ENCODE measurements at places on chromosomes 11 and 22.
A peak's percentile ranks its signal among the peaks of the same experiment; 100 is the strongest.

- DNase-seq, result no peak
Observed at GRCh38 chr22:28102151-28102812, 183.2 kb upstream of the PITPNB start.

- DNase-seq, result no peak
Observed at GRCh38 chr11:79296141-79296540, 144.7 kb downstream of the TENM4 start.

DNA sequence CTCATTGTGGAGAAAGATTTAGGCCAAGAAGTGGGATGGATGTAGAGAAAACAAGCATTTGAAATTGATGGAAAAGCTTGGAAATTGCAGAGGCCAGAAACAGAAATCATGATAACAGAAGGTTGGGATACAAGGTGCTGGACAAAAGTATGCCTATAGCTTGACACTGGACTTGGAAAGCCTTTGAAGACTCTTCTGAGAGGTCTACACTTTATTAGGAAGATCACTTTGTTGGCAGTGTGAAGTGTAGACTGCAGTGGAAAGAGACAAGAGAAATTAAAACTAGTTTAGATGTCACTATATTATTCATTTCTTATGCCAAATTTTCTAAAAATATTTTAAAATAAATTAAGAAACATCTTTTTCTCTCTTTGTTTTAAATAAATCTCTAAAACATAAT, 59.1 kb downstream of the KIF18A start:
- no peak for DNase-seq

GRCh38 chr11:90818196-90818745, 595.4 kb upstream of the CHORDC1 start:
- no peak for DNase-seq

DNA sequence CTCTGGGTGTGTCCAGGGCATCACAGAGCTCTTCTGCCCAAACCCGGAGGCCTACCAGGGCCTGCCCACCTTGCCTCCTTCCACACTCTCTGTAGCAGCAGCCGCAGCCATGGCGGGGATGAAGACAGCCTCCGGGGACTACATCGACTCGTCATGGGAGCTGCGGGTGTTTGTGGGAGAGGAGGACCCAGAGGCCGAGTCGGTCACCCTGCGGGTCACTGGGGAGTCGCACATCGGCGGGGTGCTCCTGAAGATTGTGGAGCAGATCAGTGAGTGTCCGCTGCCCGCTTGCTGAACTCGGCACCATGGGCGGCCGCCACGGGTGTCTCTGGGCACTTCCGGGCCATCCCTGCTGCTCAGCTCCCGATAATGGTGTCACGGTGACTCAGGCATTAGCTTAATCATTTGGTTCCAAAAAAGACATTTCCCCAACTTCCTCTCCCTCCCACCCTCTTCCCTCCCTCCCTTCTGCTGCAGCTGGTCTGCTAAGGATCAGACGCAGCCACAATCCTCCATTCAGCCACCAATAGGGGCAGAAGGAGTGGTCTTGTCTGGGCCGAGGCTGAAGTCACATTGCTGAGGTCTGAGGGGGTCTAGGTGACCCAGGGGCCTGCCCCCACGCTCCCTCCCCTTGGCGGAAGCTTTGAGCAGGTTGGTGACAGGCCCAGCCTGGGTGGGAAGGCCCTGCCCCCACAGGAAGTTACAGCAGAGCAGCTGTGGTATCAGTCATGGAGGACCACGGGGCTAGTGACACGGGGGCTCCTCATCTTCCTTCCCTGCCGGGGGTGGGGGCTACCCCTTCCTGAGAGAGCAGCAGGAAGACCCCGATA, 950 bp downstream of the FERMT3 start:
- DNase-seq, result no peak

DNA sequence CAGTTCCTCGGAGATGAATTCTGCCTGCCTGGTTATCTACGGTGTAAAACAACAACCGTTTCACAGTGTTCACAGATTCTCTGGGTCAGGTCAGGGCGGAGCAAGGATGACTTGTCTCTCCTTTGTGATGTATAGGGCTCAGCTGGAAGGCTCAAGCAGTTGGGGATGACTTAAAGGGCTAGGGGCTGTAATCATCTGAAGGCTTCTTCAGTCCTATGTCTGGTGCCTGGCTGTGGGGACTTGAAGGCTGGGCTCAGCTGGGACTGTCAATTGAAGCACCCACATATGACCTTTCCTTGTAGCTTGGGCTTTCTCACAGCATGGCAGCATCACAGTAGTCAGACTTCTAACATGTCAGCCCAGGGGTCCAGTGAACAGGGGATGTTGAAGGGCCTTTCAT, 29.3 kb downstream of the EIF3F start:
- no peak for DNase-seq

DNA sequence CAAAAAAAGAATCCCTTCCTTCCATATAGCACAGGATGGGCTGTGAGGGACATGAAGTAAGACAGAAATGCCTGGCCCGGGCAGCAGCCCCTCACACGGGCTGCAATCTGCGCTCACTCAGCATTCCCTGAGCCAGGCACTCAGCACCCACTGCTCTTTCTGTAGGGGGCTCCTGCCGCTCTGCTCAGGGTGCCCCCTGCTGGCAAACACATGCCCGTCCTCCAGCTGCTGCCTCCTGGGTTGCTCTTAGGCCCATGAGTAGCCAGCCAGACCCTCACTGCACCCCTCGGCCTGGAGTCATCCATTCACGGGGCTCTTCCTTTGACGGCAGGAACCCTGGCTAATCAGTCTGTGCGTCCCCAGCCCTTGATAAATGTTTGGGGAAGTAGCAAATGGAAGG, 6.9 kb downstream of the MCAT start:
- peak; percentile 34 for DNase-seq

DNA sequence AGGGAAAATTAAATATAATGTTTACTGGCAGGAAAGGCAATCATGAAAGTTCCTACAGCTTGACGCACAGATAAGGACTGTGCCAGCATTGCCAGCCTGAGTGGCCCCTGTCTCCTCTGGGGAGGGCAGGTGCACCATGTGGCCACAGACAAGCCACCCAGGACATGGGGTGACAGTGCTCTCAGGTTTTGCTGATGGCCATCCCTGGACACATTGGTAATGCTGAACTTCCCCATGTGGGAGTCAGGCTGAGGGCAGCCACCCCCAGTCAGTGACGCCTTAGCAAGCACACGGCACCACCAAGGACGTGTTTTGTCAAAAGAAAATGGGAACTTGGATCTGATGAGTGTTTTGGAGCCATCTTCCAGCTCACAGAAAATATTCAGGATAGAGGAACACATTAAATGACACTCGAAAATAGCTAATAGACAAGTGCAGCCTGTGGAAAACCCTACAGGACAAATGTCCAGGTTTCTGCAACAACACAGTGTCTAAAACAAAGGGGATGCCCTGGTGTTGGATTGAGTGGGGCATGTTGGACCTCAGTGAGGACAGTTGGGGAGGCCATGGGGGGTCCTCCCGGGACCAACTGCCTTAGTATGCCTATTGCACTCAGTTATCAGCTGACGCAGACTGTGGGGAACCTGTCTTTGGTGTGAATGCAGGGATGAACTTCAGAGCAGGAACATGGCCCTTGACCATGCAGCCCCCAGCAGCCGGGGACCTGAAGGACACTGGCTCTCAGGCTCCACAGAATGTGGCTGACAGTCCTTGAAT, 1450.5 kb downstream of the BRD1 start:
- DNase-seq, result no peak

DNA sequence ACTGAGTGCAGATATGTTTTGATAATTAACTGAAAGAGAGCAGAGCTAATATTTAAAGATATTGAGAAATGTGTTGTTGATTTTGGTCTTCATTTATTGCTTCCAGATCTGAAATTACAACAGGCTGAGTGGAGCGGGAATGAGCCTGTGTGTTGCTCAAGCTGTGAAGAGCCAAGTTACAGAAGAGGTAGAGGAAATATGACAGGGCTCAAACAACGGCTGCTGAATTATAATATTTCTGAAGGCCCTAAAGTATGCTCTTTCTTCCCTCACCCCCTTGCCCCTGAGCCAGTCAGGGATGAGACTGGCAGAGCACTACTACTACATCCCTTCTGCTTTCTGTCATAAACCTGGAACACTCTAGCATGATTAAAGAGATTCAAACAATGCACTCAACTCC, 115.6 kb downstream of the FANCF start:
- DNase-seq, result no peak

- DNase-seq, result no peak
Observed at GRCh38 chr11:6328321-6328720, 8.0 kb upstream of the CAVIN3 start.

DNA sequence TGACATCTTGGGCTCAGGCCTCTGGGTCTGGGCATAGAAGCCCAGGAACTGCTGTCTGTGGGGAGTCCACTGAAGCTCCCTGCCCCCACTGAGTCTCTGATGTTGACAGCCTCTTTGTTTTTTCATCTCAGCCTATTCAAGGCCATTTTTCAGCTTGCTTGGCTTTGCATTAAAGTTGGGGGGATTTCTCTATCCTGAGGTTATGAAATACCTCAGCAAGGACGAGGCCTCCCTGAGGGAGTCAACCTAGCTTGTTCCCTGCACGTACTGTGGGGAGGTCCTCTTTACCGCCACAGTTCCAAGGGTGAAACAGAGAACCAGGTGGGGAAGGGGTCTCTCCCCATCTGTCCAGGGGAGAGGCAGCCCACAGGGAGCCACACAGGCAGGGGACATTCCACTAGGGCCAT, 8.4 kb downstream of the KCNQ1OT1 start:
- DNase-seq, result peak; percentile 48

DNA sequence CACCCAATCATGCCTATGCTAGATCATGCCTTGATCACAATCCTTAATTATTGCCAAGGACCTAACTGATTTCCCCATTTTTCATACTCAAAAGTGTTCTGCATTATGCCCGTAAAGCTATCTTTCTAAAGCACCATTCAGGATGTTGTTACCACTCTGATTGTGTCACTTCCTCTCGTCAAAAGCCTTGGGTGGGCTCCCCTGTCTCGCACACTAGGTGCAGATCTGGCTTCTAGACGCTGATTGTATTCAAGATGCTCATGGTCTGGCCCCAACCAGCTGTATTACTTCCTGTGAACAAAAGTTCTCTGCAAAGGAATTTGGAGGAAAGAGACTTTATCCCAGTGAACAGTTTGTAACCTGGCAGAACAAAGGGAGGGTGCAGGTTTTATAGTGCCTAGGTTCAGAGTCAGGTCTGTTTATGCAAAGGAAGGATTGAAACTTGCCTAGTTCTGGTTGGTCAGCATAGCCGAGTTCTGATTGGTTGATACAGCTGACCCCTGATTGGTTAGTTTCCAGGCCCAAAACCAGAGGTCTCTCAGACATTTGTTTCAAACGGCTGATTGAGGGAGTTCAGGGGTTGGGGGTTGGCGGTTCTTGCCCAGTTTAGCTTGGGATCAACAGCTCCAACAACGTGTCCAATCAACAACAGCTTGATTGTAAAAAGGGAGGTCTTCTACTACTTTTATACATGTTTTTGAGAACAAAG, 25.4 kb downstream of the ATG13 start:
- DNase-seq, result no peak

DNA sequence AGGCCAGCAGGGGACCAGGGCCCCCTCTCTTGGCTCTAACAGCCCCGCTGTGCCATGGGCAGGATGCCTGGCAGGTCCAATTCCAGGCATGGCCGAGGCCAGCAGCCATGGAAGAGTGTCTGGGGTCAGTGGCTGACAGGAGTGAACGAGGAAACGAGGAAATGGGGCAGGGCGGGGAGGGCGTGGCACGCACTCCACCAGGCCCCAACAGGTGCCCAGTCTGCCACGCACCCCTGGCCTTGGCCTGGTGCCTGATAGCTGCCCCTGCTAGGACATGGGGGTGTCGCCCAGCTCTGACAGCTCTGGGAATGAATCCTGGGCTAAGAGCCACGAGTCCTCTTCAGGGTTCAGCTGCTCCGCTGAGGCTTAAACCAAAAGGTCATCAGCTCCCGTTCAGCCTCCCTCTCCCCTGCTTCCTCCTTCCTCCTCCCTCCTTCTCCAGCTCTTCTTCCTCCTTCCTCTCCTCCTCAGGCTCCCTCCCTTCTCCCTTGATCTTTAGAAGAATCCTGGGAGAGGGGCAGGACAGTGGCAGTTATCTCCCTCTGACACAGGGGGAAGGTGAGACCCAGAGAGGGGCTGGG, 11.5 kb upstream of the TBC1D22A start:
- no peak for DNase-seq

DNA sequence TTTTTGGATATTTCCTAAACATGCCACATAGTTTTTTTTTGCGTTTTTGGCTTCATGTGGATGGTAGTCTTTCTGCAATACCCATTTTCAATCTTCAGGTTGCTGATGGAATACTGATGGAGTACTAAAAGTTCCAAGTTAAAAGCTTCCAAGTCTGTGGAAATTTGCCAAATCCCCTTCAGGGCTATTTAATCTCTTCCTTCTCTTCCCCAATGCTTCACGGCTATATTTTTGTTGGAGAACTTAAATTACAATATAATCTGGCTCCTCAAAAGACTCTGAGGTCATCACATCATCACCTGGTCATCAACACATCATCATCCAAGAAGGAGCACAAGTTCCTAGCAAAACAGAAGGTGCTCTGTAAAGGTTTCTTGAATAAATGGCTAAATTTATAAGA, 881.0 kb upstream of the TENM4 start:
- DNase-seq, result no peak

GRCh38 chr11:44190883-44191230, 95.4 kb downstream of the EXT2 start:
- DNase-seq, result no peak

GRCh38 chr11:46299451-46299961, 22.0 kb downstream of the CREB3L1 start:
- no peak for DNase-seq

GRCh38 chr11:106988151-106989077, 29.9 kb downstream of the GUCY1A2 start:
- no peak for DNase-seq

GRCh38 chr11:123505546-123506299, 75.7 kb downstream of the GRAMD1B start:
- DNase-seq, result no peak

DNA sequence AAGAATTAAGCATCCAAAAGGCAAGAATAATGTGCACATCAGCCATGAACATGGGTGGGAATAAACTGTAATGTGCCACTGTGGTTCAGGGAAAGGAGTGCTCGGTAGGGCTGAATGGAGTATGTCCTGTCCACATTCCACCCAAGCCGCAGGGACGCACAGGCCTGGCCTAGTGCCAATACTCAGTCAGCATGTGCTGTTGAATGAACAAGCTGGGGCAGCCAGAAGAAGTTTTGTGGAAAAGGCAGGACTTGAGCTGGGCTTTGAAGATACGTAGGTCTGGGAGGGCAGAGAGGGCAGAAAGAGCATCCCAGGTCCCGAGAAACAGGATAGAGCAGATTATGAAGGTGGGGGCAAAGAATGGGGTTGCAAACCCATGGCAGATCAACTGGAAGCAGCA, 60.0 kb upstream of the PLET1 start:
- peak; percentile 32 for DNase-seq

DNA sequence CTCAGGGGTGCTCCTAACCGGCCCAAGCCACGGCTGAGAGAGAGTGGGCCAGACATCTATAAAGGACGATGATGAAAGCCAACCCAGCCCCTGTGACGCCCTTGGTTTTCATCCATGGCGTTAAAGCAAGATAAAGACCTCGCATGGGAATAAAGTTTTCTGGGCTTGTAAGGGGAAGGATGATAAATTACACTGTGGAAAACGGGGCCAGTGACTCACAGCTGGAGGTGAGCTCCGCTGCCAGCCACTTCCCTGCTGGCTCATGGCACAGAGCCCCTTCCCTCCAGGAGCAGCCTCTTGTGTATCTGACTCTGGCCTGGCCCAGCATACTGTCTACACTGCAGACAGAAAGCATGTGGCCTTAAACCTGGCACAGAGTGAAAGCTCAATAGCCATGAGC, 503.2 kb upstream of the B3GAT1 start:
- DNase-seq, result no peak

Data from HepG2 (cell line).